ENCODE measurements at places on chromosomes 7 and 10.
A peak's percentile ranks its signal among the peaks of the same experiment; 100 is the strongest.

- DNase-seq = no peak
Observed at GRCh38 chr7:111744501-111745155, 182.3 kb upstream of the IMMP2L start.

DNA sequence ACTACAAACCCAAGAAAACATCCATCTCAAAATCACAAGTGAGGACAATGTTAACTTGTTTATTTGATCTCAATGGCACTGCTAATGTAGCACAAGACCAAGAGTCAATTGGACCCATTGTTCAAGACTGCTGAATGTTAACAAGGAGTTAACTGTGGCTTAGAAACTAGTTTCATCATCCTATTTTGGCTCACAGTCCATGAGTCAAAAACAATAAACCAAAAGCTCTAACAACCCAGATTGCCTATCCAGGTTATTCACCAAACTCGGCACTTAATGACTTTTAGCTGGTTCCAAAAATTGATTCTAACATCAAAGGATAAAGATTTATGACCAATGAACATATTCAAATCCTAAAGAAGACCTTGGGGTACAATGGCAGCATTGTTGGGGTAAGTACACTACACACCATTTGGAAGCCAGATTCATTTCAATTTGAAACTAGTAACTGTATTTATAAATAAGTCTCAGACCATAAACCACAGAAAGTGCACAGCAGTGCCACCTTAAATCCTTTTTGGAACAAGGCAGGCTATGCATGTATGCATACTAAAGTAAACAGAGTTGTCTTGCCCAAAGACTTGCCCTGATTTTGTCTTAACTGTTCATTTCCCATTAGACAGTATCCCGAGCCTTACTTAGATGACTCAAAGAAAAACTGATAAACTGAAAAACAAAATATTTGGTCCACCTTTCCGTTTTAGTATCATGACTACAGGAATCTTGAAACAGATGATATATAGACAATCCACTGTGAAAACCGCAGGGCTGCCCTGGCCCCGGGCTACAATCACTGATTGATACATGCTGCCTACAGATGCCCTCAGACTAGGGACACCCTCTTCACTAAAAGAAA, 84.5 kb downstream of the SRPK2 start:
- DNase-seq = no peak

GRCh38 chr10:46559231-46559671, 2.8 kb upstream of the GPRIN2 start:
- DNase-seq = no peak

DNA sequence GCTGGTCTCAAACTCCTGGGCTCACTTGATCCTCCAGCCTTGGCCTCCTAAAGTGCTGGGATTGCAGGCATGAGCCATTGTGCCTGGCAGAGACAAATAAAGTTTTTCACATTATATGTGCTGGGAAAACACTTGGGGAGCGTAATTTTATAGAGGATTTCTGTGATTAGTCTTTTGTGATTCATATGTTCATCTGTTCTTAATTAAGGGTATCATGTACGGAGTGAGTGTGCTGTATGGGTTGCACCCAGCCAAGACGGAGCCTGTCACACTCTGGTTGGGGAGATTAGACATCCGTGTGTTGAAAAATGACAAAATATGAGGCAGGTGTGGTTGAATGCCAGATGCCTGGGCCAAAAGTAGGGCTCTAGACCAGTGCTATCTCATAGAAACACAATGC, 10.3 kb downstream of the ADRB1 start:
- DNase-seq = no peak

- DNase-seq = no peak
Observed at GRCh38 chr7:8637322-8637721, 203.9 kb downstream of the NXPH1 start.

DNA sequence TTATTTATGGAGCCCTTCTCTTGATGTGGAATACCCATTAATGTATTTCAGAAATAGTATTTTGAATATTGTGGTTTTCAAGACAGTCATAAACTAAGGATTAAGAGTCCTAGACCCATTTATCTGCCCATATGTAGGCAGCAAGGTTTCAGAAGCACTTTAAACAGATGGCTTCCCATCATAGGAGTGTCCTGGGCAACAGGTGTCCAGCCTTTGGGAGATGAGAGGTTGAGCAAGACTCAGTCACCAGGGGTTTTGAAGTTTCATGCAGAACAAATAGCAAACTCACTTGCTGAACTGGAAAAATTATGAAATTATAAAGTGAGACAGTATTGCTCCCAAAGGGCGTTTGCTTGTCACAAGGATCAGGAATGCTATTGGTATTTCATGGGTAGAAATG, 192.9 kb upstream of the CSTF2T start:
- no peak for DNase-seq

- no peak for DNase-seq
Observed at GRCh38 chr10:95675403-95676116, 18.2 kb downstream of the TCTN3 start.

DNA sequence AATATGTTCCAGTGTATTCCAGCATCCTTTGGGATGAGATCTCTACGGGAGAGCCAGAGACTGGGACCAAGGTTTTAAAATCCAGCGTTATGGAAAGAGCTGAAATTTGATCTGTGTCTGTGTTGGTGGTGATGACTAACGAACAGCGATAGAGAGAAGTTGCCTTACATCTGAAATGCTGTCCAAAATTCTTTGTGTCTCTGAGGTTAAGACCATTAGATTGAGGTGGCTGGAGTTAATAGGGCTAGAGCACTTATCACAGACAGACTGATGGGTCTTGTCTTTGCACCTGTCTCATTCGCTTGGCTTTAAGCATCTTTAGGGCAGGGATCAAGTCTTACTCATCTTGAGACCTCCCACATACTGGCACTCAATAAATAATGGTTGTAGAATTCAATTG, 41.0 kb upstream of the RAPGEF5 start:
- DNase-seq = no peak

- DNase-seq = peak; percentile 41
Observed at GRCh38 chr10:6038071-6038631, 24.0 kb downstream of the IL2RA start.

- DNase-seq = no peak
Observed at GRCh38 chr10:49056356-49056755, 59.0 kb downstream of the VSTM4 start.

- DNase-seq = no peak
Observed at GRCh38 chr7:2971914-2972834, 71.5 kb downstream of the CARD11 start.

- no peak for DNase-seq
Observed at GRCh38 chr7:116726149-116726548, 54.2 kb downstream of the MET start.

DNA sequence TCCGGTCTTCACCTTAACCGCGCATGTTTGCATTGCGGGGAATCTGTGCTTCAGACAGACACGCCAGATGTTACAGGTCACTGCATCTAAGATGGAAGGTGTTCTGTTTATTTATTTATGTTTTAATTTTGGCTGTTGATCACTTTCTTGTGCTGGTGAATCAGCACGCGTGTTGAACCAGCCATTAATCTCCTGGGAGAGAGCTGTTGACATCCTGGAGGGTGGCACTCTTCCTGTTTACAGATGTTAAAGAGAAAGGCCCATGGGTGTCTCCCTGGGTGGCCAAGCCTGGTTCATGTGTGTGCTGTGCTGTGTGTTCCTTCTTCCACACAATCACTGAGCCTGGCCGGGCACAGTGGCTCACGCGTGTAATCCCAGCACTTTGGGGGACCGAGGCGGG, 355.3 kb downstream of the PAXIP1 start:
- no peak for DNase-seq

GRCh38 chr7:130091999-130092398, 21.7 kb downstream of the KLHDC10 start:
- no peak for DNase-seq

DNA sequence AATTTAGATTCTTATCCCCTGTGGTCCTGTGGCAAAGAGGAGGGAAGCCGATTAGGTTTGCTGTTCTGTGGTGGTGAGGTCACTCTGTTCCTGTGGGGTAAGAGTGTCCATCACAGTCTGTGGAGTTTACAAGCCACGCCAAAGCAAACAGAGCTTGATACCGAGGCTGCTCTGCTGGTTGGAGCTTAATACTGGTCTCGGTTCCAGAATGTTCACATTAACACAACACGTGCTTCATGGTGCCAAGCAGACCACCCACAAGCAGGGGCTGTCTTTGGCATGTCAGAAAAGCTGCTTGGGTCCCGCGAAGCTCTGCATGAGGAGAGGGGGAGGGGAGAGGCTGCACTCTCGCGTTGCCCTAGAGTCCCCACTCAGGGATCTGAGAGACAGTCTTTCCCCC, 47.5 kb downstream of the DNAJB6 start:
- DNase-seq = no peak

DNA sequence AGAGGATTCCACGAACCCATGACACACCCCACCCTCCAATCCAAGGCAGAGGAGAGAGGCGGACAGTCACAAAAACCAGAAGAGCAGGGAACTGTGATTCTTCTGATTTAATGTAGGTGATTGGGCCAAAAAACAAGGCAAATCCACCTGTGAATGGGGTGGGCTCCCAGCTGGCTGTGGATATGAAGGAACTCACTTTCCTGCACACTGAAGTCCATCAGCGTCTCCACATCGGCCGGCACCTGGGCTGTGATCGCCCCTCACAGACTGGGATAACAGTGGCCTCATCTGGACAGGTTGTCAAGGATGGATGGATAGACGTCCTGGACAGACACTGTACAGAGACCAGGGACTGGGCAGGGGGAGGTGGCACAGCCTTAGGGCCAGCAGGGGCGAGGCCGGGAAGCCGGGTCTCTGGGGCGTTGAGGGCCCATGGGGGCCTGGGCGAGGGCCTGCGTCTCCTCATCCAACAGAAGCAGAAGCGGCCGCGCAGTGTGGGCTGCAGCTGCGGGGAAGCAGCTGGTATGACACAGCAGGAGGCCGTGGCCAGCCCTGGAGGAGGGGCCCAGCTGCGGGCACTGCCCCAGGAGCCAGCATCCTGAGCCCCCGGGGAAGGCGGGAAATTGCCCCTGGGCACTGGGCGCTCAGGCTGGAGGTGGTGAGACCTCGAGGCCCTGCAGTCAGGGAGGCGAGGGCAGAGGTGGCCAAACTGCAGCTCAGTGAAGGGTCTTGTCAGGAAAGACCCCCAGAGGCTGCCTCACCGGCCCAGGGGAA, 54.2 kb downstream of the DIP2C start:
- DNase-seq = no peak

GRCh38 chr7:77525231-77525630, 11.9 kb upstream of the PTPN12 start:
- DNase-seq = no peak

- DNase-seq = no peak
Observed at GRCh38 chr7:9600974-9601373, 1167.6 kb downstream of the NXPH1 start.

DNA sequence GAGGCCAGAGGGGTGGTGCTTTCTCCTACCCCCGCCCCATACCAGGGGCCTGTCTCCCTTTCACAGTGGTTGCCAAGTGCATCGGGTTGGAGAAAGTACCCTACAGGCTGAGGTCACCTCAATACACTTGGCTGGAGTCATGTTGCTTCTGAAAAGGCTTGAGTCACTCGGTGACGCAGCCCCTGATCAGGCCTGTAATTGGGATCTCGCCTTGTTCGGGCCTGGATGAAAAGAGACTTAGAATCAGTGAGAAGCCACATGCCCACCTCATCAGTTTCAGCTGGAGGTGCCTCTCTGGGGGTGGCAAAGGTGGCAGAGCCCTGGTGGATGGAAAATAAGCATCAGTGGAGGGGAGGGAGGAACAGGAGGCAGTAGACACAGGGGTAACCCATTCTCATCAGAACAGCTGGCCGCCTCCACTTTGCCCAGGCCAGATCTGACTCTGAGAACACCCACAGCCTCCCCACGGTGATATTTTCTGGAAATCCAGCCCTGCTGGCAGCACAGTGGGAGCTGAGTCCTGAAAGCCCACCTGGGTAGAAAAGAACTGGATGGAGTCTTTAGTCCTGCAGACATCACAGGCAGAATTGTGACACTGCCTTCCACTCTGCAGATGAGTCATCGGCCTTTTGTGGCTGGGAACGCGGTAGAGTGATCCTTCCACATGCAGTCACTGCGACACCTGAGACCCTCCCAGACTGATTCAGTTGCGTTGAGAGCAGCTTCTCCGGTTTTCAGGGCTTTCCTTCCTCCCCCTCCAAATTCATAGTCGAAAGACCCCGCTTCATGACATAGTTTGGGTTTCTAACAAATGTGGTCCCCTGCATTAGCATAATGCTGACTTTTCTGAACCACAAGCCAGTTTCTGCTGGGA, 108.0 kb downstream of the GRK5 start:
- DNase-seq = no peak

GRCh38 chr7:110224643-110225042, 866.3 kb upstream of the LRRN3 start:
- DNase-seq = no peak

GRCh38 chr10:132602614-132603013, 65.0 kb downstream of the INPP5A start:
- no peak for DNase-seq

GRCh38 chr10:58041901-58042300, 225.8 kb downstream of the IPMK start:
- no peak for DNase-seq

DNA sequence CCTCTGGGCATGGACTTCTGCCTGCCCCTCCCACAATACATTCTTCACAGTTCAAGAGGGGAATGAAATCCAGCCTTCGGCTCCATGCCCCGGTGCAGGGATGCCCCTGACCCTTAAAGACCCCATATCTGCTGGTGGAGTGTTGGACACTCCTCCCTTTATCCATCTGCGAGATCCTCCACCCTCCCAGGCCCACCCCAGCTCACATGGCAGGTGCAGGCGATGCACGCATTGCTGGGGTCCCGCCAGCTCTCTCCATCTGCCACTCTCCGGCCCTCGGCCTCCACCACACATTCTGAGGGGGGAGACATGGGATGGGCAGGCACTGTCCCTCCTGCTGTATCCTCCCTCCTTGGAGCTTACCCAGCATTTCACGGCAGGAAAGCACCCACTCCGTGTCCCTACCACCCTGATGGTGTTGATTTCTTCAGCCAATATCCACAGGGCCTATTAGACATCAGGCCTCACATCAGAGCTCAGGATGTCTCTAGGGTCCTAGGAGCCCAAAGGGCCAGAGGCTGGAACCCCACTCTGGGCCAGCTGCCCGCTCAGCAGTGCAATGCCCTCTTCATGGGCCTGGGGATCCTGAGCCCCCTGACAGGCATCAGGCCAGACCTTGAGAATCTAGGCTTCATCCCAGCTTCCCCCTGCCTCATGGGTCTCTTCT, 18.3 kb downstream of the ATP6V1F start:
- DNase-seq = no peak

GRCh38 chr10:44309939-44310761, 74.7 kb downstream of the CXCL12 start:
- no peak for DNase-seq

- DNase-seq = peak; percentile 24
Observed at GRCh38 chr7:71733107-71733870, 601.3 kb downstream of the GALNT17 start.

- DNase-seq = no peak
Observed at GRCh38 chr10:86439544-86439943, 72.9 kb upstream of the GRID1 start.

DNA sequence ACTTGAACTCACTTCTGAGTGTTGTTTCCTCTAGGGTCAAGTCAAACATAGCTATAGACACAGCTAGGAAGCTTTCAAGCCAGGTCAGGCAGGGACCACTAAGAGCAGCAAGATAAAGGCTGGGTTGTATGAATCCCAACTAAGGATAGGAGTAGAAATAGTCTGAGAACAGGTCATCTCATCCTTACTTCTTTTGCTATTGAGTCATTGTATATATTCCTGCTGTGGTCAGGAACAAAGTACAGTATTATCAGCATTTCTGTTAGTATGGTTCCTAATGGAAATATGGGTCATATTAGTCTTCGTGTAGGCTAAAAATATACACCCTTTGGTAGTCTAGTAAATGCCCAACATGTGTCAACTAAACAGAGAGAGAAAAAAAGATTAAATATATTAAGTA, 145.3 kb downstream of the BTAF1 start:
- no peak for DNase-seq

GRCh38 chr7:77940647-77941046, 142.1 kb downstream of the PHTF2 start:
- DNase-seq = no peak
